ENCODE measurements at places on chromosomes 1 and 21. TPM values are rescaled to one million over a fixed set of nuclear protein-coding genes. Genes with fewer than 3 reads are reported as not detected.

GRCh38 chr1:169528215-169529067, 42.7 kb upstream of the SLC19A2 start:
- H3K36me3 ChIP-seq = no peaks in the 10 kb centered on the region
- no peak for DNase-seq
- no peak overlapping the region for H3K4me3 ChIP-seq
- H3K27me3 ChIP-seq = no peaks in the 10 kb centered on the region
- peaks cover 4% of the 10 kb centered on the region for H3K4me1 ChIP-seq

- no peaks in the 10 kb centered on the region for H3K36me3 ChIP-seq
- H3K4me3 ChIP-seq = no peak overlapping the region
- H3K27me3 ChIP-seq = no peaks in the 10 kb centered on the region
- no peak for DNase-seq
- H3K27ac ChIP-seq = no peak overlapping the region
These were observed 387.8 kb upstream of the RUNX1 start for GRCh38 chr21:35436899-35437298.

- no peak for DNase-seq
- H3K27ac ChIP-seq = no peak overlapping the region
- no peak overlapping the region for H3K4me3 ChIP-seq
These were observed 144.0 kb downstream of the MAGI3 start for GRCh38 chr1:113534130-113534817.

DNA sequence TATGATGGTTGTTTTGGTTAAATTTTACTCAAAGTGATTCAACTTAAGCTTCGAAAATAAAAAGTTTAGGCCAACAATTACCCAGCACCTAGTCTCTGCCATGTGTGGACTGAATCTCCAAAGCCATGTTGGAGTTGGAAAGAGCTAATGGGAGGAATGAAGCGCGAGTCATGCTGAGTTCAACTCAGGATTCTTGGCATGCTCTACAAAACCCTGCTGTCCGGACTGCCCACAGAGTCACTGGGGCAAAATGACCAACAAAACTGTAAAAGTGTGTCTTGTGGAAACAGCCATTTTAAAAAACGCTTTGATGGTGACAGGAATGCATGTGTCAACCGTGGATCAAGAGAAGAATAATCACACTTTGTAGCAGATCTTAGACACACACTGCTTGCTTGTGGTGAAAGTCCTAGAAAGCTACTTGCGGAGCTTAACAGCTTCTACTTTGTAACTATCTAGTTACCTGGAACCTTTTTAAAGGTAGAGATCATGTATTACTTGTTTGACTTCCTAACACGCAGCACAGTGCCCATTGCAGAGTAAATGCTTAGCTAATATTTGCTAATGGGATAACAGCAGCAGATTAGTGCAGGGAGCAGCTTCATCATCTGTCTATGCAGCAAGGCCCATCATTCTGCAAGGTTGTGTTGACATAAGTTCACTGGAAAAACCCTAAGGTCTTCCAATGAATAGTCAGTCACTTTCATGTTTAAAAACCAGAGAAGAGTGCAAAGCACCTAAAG, 7.0 kb upstream of the GBP6 start:
- no peaks in the 10 kb centered on the region for H3K36me3 ChIP-seq
- no peaks in the 10 kb centered on the region for H3K4me1 ChIP-seq
- H3K4me3 ChIP-seq = no peak overlapping the region
- DNase-seq = no peak

TCEA3 gene
- total RNA-seq = 14.7 TPM

SLAMF6 gene
- 0.68 TPM for total RNA-seq
